ENCODE measurements at places on chromosomes 16 and 17.

DNA sequence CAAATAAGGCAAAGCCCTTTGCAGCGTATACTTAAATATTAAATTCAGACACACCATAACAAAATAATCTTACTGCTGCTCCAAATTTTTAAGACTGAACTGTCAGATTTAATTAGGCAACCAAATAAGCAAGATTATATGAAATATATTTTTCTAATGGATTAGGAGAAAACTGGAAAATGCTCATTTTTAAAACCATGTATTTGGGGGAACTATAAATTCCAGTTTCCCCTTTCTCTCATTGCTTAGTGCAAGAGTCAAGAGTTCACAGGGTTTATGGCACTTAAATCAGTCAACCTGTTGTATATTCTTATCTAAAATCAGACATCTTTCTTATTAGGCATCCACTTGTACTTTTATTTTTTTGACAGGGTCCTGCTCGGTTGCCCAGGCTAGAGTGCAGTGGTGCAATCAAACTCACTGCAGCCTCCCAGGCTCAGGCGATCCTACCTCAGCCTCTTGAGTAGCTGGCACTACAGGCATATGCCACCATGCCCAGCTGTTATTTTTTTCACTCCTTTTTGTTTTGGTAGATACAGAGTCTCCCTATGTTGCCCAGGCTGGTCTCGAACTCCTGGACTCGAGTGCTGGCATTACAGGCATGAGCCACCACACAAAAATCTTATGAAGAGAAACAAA, 2.1 kb upstream of the KANSL1 start:
- DNase-seq, result no peak

DNA sequence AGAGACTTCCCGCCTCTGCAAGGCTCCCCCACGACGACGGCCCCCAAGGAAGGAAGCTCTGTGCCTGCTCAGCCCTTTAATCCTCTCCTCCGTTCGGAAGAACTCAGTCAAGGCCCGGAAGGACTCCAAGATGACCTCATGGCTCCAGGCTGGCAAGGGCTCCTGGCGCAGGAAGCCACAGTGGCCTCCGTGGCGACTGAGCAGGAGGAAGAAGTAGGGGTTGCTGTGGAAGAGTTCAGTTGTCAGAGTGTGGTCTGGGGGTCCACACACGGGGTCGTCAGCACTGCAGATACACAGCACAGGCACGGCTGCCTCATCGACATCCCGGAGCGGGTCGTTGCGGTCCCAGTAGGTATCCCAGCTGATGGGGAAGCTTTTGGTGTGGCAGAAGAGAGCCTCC, 4.2 kb downstream of the ABHD15 start:
- DNase-seq, result peak; percentile 72

- no peak for DNase-seq
Observed at GRCh38 chr16:21653571-21653970, 1.2 kb upstream of the IGSF6 start.

DNA sequence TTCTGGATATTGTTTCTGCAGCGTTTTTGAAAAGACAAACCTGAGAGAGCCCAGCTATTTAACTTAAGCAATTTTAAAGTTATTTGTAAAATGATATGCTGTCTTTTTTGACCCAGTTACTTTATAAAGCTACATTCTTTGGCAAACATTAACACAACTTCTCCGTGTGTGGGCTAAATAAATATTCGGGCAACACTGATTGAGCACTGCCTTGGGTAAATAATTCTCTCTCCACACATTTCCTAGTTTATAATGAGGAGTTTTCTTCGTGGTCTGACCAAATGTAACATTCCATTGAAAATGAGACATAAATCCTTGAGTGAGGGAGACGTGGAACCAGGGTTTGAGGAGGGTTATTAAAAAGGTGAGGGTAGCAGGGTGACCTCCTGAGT, 142.8 kb downstream of the WWOX start:
- no peak for DNase-seq

DNA sequence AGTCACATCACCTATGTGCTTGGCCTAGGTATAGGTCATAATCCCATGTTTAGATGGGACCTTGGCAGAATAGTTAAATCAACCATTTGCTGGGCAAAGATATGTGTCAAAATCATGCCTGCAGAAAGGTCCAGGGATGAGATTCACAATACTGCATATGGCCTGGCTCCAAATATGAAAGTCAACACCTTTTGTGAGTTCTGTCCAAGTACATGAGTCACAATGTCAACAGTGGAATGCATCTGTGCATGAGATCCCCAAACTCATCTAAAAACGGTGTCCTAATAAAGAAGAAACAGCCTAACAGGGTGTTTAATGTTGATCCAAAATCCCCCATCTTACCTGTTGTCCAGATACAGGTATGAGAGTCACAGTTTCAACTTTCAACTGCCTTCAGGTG, 1847.5 kb downstream of the TP53TG3F start:
- no peak for DNase-seq

DNA sequence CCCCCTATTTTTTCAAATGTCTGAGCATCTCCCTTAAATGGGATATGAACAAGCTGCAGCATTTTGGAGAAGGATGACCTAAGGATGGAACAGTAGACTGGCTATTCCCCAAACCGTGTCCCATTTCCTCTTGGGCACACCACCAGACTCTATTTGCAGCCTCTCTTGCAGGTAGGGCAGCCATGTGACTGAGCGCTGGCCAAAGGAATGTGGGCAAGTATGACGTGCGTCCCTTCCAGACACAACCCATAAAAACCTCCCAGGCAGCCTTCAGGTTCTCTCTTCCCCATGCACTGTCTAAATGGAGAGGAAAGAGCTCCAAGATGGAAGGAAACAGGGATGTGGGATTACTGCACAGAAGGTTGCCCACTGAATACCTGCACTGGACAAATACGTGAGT, 149.7 kb downstream of the CCT6B start:
- no peak for DNase-seq

GRCh38 chr17:62717889-62718288, 90.2 kb downstream of the MARCHF10 start:
- no peak for DNase-seq

GRCh38 chr16:68229431-68230175, 6.3 kb downstream of the ESRP2 start:
- DNase-seq, result no peak

DNA sequence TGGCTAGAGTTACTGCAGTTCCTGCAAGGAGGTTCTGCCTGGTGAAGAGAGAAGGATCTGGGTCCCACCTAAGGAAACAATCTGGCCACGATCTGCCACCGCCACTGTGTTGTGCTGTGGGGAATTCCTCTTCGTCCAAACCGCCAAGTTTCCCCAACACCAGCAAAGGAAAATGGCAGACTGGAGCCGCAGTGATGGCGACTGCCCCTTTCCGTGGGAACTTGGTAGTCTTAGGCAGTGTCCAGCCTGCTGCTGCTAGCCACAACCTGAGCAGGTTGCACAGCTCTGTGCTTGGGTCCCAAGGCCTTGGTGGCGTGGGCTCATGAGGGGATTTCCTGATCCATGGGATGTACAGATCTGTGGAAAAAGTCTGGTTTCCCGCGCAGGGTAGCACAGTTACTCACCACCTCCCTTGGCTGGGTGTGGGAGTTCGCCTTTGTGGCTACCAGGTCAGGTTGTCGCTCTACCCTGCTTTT, 28.6 kb downstream of the NFATC3 start:
- DNase-seq, result no peak

- DNase-seq, result no peak
Observed at GRCh38 chr16:85682516-85682915, 6.2 kb downstream of the GINS2 start.

DNA sequence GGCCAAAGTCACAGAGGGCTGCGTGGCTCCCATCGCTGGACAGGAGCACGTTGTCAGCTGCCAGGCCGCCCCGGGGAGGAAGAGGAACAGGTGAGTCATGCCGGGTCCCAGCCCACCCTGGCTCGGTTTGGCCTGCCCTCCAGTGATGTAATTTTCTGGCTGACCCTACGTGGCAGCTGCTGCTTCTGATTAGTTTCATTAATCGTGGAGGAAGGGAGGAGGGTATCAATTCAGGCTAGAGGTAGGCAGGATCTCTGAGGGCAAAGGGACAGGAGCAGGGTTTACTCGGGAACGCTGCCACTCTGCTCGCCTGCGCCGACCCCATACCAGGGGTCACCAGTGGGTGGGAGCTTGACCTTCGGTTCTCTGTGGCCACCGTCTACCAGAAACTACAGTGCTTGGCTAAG, 11.7 kb upstream of the SPATA32 start:
- DNase-seq, result no peak

DNA sequence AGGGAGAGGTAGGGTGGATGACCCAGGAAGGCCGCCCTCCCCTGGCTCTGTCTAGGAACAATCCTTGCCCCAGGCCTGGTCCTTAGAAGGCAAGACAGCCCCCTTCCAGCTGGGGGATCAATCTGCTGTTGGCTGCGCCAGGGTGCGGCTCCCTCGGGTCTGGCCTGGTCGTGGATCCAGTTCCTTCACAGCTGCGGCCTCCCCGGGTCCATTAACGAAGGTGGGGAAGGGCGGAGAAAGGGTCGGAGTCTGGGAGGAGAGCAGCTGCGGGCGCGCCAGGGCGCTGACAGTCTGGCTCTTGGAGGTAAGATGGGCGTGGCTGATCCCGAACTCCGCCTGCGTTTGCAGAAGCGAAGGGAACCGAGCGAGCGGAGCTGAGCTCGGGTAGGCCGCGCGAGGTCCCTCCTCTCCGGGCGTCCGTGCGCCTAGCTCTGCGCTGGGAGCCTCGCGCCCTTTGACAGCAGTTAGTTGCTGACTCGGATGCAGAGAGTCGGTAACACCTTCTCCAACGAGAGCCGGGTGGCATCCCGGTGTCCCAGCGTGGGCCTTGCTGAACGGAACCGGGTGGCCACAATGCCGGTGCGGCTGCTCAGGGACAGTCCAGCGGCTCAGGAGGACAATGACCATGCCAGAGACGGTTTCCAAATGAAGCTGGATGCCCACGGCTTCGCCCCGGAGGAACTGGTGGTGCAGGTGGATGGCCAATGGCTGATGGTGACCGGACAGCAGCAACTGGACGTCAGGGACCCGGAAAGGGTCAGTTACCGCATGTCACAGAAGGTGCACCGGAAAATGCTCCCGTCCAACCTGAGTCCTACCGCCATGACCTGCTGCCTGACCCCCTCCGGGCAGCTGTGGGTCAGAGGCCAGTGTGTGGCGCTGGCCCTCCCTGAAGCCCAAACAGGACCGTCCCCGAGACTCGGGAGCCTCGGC, at the start of gene HSPB9:
HSPB9 (plus strand) TSS at position 434 of the 933 bp plus-strand sequence; CDS start at position 481, 47 bp downstream.
- DNase-seq, result no peak
